ENCODE measurements at places on chromosomes 2 and 18.

DNA sequence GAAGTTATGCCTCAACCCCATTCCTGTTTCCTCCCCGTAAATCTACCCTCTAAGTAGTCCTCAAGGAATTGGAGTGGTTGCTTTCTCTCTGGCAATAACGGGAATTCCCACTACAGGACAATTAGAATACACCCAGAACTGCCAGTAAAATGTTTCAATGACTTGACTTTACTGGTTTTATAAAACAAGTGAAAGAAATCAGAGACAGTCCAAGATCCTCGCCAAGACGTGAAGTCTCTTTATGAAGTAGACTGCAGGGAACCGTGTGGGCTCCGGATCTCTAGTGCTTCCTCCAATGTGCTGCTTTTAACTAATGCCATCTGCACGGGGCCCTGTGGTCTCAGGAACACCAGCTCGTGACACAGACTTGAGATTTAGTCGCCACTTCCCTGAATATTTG, 101.4 kb downstream of the CPO start:
- no peak for DNase-seq

DNA sequence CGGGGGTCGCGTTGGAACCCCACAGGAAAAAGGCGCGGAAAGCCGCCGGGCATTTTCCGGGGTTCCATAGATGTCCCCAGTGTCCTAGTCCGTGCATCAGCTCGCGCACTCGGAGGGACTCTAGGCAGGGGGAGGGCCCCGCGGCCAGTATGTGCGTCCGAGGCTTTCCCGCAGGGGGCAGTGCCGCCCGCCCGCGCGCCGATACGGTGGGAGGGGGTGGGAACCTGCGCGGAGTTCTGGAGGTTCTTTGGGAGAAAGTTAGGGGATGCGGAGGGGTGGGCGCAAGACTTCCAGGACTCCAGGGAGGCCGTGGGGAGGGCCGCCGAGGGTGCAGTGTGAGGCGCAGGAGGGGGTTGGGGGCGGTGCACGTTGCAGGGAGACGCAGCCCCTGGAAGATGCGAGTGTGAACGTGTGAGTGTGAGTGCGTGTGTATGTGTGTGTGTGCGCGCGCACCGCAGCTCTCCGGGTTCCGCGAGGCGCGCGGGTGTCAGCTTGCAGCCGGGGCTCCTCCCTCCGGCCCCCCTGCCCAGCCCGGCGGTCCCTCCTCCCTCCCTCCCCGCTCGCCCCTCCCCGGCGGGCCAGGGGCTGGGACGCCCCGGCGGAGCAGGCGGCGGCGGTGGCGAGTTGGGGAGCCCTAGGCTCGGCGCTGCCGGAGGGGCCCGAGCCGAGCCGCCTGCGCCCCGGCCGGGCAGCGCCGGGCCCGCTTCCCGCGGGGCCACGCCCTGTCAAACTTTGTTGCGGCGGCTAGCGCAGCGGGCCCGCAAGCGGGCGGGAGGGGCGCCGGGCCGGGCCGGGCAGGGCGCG, at the start of gene TCF7L1:
Gene TCF7L1 (plus strand): TSS at position 559 of the 804 bp plus-strand sequence. CDS start 293 bp downstream, outside the sequence.
- peak; percentile 95 for DNase-seq

GRCh38 chr18:69480460-69480859, 79.8 kb downstream of the DOK6 start:
- DNase-seq: no peak

GRCh38 chr2:24359129-24360049, 947 bp downstream of the ITSN2 start:
- DNase-seq: peak; percentile 44

DNA sequence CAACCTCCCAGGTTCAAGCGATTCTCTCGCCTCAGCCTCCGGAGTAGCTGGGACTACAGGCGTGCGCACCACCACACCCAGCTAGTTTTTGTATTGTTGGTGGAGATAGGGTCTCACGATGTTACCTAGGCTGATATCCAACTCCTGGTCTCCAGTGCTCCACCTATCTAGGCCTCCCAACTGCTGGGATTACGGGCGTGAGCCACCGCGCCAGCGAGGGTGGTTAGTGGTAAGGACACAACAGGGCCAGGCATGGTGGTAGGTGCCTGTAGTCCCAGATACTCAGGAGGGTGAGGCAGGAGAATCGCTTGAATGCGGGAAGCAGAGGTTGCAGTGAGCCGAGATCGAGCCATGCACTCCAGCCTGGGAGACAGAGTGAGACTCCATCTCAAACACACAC, 26.6 kb upstream of the DUSP2 start:
- no peak for DNase-seq

DNA sequence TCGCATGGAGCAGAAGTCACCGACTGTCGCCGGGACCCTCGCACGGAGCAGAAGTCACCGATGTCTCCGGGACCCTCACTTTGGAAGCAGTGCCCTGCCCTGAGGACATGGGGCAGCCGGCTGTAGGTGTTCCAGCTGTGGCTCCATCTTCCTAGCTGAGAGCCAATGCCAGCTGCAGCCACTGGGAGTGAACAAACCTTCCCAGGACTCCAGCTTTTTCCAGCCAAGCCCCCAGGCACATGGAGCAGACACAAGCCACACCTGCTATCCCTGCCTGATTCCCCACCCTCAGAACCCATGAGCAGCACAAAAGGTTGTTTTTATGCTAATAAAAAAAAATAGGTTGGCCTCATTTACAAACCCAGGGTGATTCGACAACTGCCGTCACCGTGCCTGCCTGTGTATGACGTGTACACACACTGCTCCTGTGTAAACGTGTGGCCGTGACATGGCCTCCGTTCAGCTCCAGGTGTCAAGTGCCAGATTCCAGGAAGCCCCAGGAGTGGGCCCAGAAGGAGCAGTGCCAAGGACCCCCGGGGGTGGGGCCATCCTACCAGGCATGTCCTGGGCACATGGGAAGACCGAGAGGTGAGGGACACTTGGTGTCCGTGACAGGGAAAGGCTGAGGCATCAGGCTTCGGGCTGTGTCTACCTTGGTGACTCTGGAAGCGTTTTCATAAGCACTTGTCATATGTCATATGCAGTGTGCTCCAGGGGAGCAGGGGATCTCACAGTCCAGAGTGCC, 91.5 kb downstream of the EIPR1 start:
- DNase-seq: no peak

GRCh38 chr2:220315098-220315823, 687.8 kb downstream of the SLC4A3 start:
- no peak for DNase-seq

DNA sequence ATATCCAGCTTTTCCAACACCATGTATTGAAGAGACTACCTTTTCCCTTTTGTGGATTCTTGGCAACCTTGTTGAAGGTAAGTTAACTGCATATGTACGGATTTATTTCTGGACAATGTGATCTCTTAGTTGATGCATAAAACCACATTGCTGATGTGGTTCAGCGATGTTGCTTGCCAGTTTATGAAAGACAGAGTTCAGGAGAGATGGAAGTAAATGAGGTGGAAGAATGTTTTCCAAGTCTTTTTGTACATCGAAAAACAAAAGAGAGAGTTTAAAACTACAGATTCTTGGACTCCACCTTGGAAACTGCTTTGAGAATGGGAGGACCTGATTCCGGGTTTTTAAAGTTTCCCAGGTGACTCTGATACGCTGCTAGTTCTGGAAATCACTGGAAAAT, 43.8 kb downstream of the MOB4 start:
- DNase-seq: no peak

- DNase-seq: no peak
These were observed 30.7 kb downstream of the METTL8 start for GRCh38 chr2:171402906-171403580.

- DNase-seq: no peak
These were observed 6.1 kb downstream of the MAB21L4 start for GRCh38 chr2:240889601-240890560.

- DNase-seq: peak; percentile 36
These were observed 32.4 kb upstream of the IL1R1 start for GRCh38 chr2:102110171-102110570.

GRCh38 chr2:44244135-44244871, 31.0 kb upstream of the SLC3A1 start:
- peak; percentile 78 for DNase-seq

- no peak for DNase-seq
These were observed 31.8 kb downstream of the METAP1D start for GRCh38 chr2:172031536-172031935.

Data from AG20443 (cell line).